MM.1S (cell line): ENCODE measurements at places on chromosomes 3 and 15.

GRCh38 chr3:171420667-171421066 lies 39.5 kb downstream of the TNIK start:
- DNase-seq, result no peak

- no peak for DNase-seq
Observed at GRCh38 chr15:99421172-99421656, 144.6 kb upstream of the MEF2A start.

DNA sequence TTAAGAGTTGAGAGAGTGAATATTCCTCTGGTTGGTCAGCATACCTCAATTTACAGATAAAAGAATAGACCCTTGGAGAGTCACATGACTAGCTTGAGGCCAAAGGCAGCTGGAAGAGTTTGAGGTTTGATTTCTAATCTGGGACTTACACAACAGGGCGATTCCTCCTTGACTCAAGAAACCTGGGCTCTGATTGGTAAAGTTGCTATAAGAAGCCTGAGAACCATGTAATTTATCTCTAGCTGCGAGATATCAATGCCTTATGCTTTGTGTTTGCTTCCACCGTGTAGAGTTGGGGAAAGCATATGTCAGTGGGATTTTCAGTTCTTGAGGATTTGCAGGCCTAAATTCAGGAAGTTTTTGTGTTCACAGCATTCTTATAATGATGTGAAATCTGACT lies 206.0 kb downstream of the KLHL25 start:
- DNase-seq, result no peak

DNA sequence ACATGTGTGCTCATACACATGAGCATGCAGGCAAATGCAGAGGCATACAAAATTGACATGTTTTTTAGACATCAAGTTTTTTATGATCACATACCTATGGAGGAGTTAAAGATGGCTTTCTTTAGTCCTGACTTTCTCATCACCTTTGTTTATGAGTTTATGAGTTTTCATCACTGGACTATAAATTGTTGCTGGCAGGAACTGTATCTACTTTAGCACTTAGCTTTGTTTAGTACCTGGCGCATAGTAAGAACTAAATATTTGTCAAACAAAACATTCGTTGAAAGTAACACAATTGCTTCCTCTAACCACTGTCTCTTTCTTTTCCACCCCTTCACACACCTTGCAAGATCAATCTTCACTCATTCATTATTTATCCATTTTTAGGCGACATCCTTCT lies 182.6 kb downstream of the SUCNR1 start:
- DNase-seq, result no peak

DNA sequence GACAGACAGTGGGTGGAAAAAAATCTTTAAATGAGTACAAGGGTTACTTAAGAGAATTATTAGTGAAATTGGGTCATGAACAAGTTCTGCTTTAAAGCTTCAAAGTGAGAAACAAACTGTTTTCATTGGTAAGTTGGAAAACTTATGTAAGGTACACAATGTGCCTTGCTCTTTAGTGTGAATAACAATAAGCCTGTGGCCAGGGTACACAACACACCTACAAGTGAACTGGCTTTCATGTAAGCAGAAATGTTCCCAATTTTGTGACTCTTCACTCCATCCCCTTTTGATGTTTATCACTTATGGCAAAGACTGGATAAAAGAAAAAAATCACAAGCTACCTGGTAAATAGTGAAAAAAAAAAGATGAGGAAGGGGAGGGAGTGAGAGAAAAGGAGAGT lies 253.7 kb downstream of the ZBTB20 start:
- no peak for DNase-seq

DNA sequence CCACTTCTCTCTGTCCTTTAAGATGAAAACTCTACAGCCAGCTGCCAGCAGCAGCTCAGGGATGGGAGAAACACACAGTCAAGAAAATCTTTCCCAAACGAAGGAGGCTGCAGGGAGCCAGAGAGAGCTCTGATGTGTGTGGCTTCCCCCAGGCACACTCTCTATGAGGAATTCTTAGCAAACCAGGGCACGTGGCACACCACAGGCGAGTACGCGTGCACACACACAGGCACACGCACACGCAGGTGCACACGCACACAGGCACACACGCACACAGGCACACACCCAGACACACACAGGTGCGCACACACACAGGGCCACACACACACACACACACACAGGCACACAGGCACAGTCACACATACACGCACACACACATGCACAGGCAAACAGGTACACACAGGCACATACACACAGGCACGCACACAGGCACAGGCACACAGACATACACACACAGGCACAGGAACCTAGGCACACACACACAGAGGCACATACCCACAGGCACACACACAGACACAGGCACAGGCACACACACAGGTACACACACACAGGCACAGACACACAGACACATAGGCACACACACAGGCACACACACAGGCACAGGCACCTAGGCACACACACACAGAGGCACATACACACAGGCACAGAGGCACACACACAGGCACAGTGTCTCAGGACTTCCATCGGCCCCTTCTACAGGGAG lies 91.5 kb upstream of the ATP2B2 start:
- no peak for DNase-seq

DNA sequence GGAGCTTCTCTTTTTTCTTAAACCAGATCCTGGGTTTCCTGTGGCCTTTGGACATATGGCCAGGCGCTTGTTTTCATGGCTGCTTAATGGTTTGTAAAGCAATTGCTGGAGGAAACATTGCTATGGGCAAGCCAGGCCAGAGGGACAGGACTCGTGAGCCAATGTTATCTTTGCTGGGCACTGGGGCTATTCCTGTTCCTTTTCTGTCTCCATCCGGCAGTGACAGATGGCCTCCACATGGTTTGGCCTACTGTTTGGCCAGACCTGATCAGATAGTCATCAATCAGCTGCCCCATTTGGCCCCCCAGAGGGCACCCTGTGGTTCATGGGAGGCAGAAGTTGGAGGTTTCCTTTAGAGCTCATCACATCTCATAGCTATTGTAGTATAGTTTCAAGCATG lies 326.1 kb upstream of the ROPN1 start:
- no peak for DNase-seq

DNA sequence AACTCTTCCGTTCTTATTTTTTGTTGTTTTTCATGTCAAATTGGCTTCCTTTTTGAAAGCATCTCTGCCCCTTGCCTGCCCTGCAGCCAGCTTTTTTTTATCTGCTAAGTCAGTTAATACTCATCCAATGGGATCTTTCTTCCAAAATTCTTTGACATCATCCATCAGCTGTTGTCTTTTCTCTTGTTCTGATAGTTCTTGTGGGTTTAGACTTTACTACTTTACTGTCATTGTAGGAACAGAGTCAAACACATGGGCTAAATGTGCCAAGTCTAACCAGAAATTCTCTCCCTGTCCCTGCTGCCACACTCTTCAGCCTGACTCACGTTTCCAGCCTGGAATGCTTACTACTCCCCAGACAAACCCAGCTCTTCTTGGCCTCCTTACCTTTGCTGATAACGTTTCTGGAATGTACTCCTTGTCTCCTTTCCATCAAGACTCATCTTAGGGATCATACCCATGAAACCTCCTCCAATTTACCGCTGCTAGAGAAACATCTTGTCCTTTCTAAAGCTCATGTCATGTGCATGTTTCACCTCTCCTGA lies 10.7 kb upstream of the VPS8 start:
- DNase-seq, result no peak

DNA sequence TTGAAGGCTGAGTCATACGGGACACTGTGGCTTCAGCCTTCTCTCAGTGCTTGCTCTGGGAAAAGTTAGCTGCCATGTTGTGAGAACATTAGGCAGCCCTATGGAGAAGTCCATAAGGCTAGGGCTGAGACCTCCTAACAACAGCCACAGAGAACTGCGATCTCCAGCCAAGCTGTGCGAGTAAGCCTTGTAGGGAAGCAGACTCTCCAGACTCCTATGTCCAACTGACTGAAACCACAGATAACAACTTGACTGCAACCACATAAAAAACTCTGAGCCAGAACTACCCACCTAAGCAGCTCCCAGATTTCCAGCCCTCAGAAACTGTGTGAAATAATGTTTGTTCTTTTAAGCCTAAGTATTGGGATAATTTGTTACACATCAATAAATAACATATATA lies 40.7 kb downstream of the DENND6A start:
- no peak for DNase-seq

- DNase-seq, result no peak
Observed at GRCh38 chr15:91376038-91376437, 276.0 kb downstream of the SV2B start.

DNA sequence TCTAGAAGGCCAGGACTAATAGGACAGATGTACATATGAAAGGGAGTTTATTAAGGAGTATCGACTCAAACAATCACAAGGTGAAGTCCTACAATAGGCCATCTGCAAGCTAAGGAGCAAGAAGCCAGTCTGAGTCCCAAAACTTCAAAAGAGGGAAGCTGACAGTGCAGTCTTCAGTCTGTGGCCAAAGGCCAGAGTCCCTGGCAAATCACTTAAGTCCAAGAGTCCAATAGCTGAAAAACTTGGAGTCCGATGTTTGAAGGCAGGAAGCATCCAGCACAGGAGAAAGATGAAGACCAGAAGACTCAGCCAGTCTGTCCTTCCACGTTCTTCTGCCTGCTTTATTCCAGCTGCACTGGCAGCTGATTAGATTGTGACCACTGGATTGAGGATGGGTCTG lies 11.1 kb upstream of the CELF6 start:
- DNase-seq, result no peak

DNA sequence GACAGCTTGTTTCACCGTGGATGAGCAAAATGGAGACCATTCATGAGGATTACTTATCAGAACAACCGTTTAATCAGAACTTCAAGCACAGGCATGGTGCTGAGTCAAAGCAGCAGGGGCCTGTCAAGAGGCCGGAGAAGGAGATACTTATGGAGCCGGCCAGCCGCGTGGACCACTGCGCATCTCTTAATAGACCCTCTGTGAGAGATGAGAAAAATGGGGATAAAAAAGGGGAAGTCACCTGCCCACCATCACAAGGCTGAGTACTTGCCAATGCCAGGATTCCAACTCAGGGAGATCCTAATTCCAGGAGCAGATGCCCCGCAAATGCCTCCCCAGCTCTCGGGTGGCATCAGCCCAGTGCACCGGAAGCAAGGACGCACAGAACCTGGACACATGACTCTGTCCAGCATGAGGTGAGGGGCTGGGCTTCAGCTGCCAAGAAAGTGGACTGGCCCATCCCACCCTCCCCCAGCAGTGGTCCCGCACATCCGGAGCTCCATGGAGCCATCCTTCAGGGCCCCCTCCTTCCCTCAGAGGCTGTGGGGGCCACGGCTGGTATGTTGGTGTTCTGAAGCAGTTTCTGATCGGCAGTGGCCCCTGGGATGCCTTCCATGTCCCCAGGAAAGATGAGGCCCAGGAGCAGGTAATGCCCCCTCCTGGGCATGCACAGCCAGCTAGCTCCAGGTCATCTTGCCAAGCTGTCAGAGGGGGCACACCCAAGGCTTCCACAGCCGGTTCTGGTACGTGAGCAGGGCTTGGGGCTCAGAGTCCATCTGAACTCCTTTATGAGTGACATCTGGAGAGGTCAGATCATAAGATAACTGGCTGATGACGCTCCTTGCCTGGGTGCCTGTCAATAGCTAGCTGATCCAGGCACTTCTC lies 143.8 kb downstream of the ATP10A start:
- no peak for DNase-seq

DNA sequence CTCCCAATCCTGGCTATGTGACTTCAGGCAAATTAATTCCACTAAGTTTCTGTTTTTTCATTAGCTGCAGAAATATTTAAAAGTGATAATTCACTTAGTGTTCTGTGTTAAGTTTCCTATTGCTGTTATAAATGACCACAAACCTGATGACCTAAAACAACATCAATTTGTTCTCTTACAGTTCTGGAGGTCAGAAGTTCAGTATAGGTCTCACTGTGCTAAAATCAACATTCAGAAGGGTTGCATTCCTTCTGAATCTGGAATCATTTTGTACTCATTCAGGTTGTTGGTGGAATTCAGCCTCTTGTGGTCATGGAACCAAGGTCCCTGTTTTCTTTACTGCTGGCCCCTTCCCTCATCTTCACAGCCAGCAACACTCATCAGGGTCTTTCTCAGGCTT lies 254.1 kb downstream of the CNTN3 start:
- DNase-seq, result no peak

DNA sequence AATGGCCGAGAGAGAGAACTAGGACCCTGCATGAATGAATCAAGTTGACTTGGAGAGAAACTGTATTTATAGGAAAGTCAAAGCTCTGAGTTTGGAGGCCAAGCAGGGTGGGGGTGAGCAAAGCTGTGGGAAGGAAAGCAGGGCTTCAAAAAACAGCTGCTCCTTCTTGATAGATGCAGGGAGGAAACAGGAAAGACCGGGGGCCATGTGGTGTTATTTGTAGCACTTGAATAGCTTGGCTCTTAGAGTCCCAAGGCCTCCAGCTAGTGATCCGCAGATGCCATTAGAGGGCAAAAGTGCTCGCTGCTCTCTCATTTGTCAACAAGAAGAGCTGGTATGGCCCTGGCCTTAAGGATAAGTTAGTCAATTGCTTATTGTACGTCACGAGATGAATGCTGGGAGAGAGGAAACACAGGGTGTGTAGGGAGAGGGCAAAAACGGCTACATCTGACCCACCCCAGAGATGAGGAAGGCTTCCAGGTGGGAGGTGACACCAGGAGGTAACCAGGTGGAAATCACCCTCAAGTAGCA lies at the start of gene ALG1L2:
TSS of gene ALG1L2 (plus strand) at position 481 of the 531 bp plus-strand sequence. CDS start 186 bp downstream, outside the sequence.
- DNase-seq, result no peak

- no peak for DNase-seq
Observed at GRCh38 chr3:138937690-138938055, 9.3 kb downstream of the FOXL2 start.

DNA sequence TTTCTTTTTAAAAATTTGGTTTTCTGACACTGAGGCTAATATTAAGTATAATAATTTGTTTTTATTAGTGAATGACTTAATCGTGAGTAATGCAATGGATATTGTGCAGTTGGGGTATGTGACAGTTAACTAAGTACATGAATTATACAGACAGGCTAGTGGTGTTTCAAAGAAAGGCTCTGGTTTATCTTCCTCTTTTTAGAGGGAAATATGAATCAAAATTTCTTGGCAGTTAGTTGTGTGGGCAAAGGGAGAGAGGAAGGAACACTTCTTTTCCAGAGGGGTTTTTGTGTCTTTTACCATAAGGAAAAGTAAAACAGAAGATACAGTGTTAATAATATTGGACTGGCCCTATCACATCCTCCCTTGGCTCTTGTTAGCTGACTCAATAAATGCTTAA lies 2.7 kb downstream of the ZNF654 start:
- no peak for DNase-seq

DNA sequence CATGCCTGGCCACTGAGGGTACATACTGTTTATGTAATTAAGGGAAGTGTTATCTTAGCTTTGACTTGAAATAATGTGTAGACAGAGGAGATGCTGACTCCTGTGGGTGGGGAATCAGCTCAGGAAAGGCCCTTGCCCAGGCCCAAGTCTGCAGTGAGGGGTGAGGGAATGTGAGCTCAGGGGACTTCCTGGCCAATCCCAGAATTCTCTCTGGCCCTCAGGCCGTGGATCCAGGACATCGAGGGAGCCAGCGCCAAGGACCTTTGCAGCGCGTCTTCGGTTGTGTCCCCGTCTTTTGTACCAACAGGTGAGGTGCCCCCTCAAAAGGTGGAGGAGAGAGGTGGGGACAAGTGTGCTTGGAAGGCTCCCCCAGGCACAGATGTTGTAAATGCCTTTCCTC lies 6.4 kb downstream of the CIB1 start:
- DNase-seq, result no peak

- no peak for DNase-seq
Observed at GRCh38 chr3:58665405-58665804, 1.2 kb downstream of the FAM3D start.
